ENCODE measurements at places on chromosomes 1 and 21. TPM values are rescaled to one million over a fixed set of nuclear protein-coding genes. Genes with fewer than 3 reads are reported as not detected.

DNA sequence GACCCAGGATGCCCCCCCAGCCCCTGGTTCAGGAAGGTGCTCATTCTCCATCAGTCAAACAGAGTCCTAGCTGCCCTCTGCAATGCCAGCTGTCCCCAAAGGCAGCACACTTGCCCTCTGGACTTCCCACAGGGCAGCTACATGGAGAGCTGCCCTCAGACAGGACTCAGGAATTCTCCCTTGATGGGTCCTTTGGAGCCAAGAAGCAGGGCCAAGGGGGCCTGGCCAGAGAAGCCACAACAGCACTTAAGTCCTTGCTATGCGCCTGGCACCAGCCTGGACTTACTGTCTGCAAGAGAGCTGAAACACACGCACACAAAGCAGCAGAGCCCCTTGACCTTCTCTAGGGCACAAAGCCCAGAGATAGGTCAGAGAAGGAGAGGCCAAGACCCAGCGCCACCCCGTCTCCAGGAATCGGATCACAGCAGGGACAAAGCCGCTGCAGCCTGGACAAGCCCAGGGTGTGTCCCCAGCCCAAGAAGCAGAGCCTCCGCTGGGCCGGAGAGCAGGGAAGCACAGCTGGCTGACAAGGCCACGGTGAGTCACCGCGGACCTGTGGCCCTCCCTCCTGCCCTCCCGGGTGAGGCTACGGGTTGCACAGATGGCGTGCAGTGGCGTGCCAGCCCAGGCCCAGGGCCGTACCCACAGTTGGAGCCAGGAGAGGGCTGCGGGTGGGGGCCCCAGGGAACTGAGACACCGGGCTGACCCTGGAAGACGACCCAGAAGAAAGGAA lies 1.7 kb downstream of the WNT9A start:
- DNase-seq: no peak

- no peak for DNase-seq
These were observed 5.6 kb upstream of the YBX1 start for GRCh38 chr1:42676534-42677087.

GRCh38 chr1:70718086-70718630 lies 307.1 kb downstream of the CTH start:
- no peak for DNase-seq

GRCh38 chr1:221740993-221741702 lies 741 bp downstream of the DUSP10 start:
- peak; percentile 27 for DNase-seq

GRCh38 chr1:27539901-27540861 lies 50.2 kb upstream of the WASF2 start:
- DNase-seq: no peak

GRCh38 chr21:33080376-33080775 lies 10.4 kb downstream of the OLIG1 start:
- no peak for DNase-seq

DNA sequence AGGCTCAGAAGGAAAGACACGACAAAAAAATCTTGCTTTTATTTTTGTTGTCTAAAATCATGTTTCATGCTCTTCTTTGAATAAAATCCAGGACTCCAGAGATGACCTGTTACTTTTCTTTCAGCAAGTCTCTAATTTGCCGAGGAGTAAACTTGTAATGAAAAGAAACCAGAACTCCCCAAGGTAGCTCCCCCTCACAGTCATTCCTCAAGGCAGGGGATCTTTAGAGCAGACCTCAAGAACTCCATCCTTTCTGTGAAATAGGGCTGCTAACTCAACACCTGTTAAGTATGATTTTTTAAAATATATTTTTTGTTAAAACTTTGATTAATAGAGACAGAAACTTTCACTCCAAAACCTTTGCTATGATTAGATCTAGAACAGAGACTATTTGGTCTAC lies 82.7 kb upstream of the ABCD3 start:
- DNase-seq: no peak

- peak; percentile 59 for DNase-seq
These were observed 60.7 kb downstream of the ZNF697 start for GRCh38 chr1:119587341-119587740.

GRCh38 chr1:112735752-112736151 lies 20.6 kb upstream of the PPM1J start:
- DNase-seq: no peak

APCS gene
- polyA plus RNA-seq: not detected

Measured in renal cortex interstitium (tissue), 15 donors.